ENCODE measurements at places on chromosomes 3 and 15.

- no peak for DNase-seq
Observed at GRCh38 chr3:46162975-46163555, 45.0 kb downstream of the CCR1 start.

- peak; percentile 32 for DNase-seq
Observed at GRCh38 chr3:53134631-53135232, 4.5 kb upstream of the RFT1 start.

DNA sequence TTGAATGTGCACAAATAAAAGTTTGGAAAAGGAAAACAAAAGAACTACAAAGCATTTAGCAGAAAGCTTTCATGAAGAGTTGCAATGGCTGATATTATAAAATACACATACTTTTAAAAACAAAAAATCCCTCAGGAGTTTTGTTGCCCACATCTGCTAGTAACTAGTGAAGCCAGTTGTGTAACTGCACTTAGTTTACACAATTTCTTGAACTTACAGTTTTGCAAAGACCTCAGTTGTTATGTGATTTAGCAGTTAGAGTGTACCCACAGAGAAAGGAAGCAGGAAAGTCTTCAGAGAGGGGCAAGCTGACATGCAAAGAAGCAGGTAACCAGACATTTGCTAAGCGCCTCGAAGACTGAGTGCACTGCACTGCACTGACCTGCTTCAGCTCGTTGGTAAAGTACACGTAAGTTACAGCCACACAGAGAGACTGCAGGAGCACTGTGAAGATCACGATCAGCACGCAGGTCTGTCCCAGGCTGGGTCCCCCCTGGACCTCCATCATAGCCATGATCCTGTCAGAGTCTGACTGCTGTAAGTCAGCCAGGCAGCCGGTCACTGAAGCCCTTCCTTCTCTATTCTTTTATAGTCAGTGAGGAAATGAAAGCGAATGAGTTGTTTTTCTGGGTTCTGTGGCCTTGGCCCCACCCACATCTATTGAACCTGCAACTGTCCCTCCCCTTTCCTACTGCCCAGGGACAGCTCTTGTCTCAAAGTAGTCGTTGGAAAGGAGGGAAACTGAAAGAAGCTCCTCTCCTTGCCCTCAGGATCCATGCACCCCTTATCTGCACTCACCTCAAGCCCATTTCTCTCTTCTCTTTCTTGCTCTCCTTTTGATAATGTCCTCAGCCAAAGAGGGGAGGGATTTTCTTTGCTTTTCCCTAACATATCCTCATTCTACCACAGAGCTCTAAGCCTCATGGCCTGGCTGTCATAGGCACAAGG, at the start of gene TNFSF10:
Gene TNFSF10, minus strand, starts transcription at position 560 of the 948 bp plus-strand sequence. Its CDS starts 46 bp downstream, at position 514.
- DNase-seq = no peak

DNA sequence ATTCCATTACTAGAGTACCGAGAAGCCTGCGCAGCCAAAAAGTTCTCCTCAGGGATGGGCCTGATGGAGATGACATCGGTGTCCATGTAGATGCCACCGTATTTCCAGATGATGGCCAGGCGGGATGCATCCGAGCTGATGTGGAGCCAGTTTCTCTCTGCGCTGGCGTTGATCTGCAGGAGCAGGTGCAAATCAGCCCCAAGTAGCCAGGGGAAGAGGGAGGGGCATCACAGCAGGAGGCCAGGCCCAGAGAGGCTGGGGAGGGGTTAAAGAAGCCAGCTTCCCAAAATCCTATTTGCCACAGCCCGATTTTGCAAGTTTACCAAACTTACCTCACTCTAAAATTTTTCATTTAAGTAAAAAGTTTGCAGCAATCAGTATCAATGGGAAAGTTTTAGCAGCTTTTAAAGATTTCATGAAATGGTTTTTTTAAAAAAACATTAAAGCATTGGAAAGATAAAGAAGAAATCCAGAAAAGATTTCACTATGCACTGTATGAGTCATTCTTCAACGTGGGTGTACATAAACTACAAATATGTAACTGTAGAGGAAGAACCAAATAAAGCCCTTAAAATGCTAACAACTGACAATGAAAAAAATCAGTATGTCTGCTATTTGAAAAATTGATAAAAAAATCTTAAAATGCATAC, 7.4 kb downstream of the A4GNT start:
- DNase-seq = peak; percentile 12

DNA sequence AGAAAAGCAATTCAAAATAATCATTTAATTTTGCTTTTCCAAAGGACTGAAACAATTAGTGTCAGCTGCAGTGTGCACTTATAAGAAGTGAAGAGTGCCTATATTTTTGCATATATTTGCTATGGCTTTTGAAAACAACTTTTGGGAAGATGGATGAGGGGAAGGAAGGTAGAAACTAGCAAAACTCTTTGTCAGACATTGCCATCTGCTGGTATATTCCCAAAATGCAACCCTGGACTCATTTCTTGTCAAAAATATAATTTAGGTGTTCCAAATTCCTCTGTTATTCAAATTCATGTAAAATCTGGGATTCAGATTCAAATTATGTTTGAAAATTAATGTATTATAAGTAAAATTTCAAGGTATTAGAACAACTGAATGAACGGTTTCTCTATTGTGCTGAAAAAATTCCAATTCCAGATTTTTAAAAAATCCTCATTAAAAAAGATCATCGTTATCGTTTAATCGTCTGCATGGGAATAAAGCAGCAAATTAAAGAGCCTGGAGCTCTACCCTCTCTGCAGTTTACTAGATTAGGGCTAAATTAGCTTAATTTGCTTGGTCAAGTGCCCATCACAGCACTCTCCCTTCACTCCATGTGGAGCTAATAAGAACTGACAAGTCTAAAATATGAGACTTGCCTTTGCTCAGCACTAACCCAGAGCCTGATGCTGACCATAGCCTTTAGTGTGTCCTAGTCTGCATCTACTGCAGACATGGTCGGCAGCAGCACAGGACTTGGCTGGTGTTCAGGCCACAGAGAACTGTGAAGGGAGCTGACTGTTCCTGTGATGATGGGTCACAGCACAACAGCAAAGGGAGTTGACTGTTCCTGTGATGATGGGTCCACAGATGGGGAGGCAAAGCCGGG, 67.9 kb upstream of the MITF start:
- no peak for DNase-seq

DNA sequence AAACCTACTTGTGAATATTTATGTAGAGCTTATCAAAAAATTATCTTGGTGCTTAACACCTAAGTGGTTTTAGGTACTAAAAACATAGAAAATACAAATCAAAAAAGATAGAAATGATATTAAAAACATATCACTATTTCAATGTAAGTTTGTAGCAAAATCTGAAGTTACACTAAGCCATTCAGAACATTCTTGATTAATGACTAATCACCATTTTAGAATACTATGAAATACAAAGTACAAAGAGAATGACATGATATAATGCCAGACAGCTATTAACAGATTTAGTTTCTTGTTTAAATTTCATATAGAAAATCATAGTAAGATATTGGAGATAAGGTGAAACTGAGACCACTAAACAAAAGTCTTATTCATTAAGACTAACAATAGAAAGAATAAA, 169.7 kb upstream of the AGTR1 start:
- no peak for DNase-seq

DNA sequence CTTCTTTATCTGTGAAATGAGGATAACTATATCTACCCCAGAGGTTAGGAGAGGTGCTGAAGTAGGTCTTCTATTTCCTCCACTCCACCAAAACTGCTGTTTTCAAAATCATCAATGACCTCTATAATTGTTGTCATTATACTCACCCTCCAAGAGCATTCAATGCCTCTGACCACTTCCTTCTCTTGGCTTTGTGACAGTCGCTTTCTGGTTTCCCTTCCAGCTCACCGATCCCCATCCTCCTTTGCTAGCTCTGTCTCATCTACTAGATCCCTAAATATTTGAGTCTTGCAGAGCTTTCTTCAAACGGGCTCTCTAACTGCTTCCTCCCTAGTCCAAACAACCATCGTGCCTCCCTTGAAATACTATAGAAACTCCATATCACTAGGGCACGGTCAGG, 153.5 kb downstream of the RPLP1 start:
- DNase-seq = no peak

DNA sequence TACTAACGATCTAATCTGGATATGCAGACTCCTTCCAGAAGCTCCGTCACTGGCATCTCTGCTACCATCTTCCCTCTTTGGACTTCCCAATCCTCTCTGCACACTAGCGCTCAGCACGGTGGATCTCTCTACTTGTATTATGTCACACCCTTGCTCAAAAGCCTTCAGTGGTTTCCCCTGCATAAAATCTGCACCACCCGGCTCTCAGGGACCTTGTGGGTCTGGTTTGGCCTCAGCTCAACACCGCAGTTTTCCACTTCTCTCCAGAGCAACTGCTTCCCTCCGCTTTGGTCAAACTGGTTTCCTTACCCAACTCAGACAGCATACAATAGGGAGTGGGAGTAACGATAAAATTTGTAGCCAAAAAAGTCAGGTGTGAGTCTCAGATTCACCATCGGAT, 30.7 kb upstream of the HES1 start:
- no peak for DNase-seq

GRCh38 chr15:58201516-58201915, 63.3 kb downstream of the AQP9 start:
- no peak for DNase-seq

DNA sequence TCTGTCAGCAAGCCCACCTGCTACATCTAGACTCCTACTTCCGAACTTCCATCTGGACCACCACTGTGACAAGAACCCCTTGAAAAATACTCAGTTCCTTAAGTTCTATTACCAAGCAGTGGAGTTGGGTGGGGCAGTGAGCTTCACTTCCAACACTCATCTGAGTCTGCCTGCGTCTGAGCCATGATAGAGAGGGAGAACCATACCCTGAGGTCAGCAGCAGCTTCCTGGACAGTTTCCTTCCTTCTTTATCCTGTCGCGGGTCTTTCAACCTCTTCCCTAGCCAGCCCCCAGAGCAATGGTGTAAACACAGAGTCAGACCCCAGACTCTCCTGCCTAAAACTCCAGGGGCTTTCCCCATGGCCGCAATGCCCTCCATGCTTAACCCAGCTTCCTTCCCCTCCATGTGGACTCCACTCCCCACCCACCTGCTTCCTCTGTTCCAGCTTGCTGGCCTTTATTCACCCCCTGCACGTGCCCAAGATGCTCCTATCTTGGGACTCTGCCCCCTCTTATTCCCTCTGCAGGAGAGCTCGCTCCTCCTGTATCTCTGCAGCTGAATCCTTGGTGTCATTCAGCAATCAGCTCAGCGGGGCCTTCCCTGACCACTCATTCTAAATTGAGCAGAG, 211.2 kb downstream of the SHQ1 start:
- DNase-seq = no peak

DNA sequence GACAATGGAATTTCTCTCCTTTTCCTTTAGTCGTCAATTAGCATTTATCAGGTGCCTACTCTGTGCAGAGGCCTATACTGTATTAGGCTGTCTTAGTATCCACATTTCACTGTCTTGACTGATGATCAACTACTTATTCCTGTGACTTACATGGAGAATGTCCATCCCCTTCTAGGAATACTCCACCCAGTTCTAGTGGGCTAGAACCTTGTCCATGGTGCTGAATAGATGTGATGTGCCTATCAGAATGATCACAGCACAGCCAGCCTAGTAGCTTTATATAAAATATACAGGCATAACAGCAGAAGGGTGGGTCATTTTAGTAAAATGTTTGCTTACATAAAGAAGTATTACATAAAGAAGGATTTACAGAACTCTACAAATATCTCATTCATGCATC, 621.4 kb downstream of the PDCD6IP start:
- no peak for DNase-seq

DNA sequence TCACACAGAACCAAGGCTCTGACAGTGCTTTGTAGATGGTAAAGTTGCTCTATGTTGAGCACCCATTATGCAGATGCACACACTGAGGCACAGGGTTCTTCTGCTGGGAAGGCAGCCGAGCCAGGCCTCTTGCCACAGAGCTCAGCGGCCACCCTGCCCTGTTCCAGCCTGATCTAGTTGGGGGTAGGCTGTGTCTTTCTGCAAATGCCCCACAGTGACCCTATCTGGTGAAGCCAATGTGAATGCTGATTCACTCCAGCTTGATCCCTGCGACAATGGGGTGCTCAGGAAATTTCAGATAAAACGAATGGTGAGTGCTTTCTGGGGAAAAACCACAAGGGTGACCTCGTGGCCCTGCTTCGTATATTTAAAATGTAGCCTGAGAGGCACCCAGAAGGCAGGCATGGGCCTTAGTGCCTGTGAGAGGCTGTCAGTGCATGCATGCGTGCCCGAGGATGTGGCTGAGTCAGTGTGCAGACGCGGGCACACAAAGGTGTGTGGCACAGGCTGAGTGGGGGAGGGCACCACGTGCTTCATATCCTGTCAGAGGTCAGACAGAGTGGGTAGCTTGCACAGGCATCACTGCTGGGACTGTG, 85.7 kb downstream of the ATP2B2 start:
- no peak for DNase-seq

GRCh38 chr3:105534491-105534890, 167.8 kb downstream of the ALCAM start:
- DNase-seq = no peak

- DNase-seq = no peak
Observed at GRCh38 chr15:81653259-81653658, 279.2 kb upstream of the TMC3 start.

- DNase-seq = no peak
Observed at GRCh38 chr3:4015426-4015825, 216.2 kb downstream of the LRRN1 start.

GRCh38 chr15:48437178-48437577, 105.9 kb downstream of the DUT start:
- DNase-seq = no peak

GRCh38 chr3:108053067-108053466, 37.8 kb downstream of the CD47 start:
- no peak for DNase-seq

GRCh38 chr15:57205996-57206395, 170.3 kb upstream of the CGNL1 start:
- DNase-seq = no peak

DNA sequence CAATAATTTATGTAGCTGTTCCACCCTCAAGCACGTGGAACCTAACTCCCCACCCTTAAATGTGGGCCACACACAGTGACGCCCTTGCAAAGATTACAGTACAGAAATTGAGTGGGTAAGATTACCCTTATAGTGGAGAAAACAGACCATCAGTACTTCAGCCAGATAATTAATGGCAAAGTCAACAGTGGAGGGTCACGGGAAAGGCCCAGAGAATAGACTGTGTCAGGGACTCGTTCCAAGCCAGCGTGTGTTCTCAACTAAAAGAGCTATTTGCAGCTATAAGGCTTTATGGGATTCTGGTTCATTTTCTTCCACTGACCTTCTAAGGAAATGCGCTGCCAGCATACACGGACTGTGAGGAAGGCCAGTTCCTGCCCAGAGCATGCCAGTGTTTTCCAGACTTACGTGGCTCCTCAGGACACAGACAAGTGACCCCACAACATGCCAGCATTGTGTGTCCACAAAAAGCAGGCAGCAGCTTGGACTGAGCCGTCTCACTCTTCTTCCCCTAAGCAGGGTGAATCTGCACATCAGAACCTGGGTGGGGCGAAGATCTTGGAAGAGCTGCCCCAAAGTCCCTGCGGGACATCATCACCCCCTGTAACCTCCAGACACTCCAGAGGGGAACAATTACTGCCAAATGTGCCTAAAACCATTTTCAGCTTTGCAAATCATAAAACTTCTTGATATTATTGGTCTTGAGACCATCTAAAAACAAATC, 428.5 kb downstream of the OCA2 start:
- DNase-seq = no peak
